T-cell (primary cell): ENCODE measurements at places on chromosomes 5 and 9. TPM values are rescaled to one million over a fixed set of nuclear protein-coding genes. Genes with fewer than 3 reads are reported as not detected.

DNA sequence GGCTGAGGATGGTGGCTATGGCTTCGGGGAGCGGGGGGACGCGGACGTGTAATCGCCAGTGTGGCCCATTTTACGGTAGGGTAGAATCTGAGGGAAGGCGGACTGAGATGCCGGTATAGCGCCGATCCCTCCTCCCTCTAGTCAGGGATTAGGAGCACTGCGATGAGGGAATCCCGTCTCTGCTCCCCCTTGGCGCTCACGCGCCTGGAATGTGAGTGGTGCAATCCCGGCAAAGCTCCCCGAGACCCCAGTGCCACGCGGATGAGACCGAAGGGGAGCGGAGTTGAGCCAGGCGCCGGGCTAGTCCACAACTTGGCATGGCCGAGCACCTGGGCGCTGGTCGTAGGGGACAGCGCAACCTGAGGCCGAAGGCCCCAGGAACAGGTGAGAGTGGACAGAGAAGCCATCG, 2.2 kb downstream of the NPR3 start:
- H3K4me3 ChIP-seq, result no peak overlapping the region
- DNase-seq, result no peak
- no peaks in the 10 kb centered on the region for H3K27me3 ChIP-seq
- H3K27ac ChIP-seq, result no peak overlapping the region
- peaks cover 17% of the 10 kb centered on the region for H3K4me1 ChIP-seq

DNA sequence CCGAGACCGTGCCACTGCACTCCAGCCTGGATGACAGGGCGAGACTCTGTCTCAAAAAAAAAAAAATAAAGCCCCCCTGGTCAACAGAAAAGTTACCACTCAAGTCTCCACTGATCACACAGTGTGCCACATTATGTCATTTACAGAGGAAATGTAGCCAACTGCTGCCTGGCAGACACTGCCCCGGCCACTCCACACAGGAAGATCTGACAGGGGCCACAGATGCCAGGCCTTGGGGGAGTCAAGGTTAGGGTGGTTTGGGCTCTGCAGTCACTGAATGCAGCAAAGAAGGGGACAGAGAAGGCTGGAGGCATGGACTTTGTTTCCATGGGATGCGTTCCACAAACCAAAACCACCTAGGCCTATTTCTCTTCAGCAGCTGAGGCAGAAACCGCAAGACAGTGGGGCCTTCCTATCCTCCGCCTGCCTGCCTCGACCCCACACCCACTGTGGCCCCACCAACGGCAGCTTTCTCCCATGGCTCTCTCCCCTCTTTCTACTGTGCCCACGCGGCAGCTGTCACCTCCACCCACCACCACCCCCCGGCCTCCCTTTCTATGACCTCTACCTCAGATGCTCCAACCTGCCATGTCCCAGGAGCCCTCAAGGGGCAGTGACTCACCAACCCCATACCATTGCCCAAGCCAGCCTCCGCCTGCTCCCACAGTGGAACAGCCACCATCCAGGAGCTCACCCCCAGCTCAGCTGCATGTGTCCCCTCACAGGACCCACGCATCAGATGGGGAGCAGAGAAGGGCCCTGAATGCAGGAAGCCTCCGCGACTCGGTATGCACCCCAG, 12.4 kb downstream of the IPPK start:
- H3K4me1 ChIP-seq, result no peaks in the 10 kb centered on the region
- peaks cover 30% of the 10 kb centered on the region for H3K36me3 ChIP-seq
- H3K4me3 ChIP-seq, result no peak overlapping the region

GRCh38 chr9:127960410-127961154, 20.2 kb downstream of the EEIG1 start:
- peaks cover 87% of the 10 kb centered on the region for H3K4me1 ChIP-seq
- H3K4me3 ChIP-seq, result no peak overlapping the region
- no peak for DNase-seq
- peak overlapping the region; percentile 54 for H3K27ac ChIP-seq
- peaks cover 4% of the 10 kb centered on the region for H3K36me3 ChIP-seq

- no peaks in the 10 kb centered on the region for H3K36me3 ChIP-seq
These were observed 238.4 kb downstream of the GOLPH3 start for GRCh38 chr5:31935496-31936369.

DNA sequence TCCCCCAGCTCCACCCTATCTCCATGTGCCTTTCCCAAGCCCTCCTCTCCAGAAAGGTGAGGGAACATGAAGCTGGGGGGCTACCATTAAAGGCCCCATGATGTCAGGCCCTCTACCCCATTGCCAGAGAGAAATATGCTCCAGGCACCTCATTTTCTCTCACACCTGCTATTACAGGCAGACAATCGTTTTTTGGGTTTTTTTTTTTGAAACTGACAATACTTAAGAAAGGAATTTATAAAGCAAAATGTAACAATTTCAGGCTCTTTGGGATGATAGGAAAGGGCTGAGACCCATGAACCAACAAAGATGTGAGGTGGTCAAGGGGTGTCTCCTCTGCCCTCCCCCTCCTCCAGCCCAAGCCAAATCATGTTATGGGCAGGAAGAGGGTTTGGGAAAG, 1.5 kb upstream of the GFRA3 start:
- no peak overlapping the region for H3K4me3 ChIP-seq
- peaks cover 3% of the 10 kb centered on the region for H3K4me1 ChIP-seq
- H3K27ac ChIP-seq, result no peak overlapping the region
- no peak for DNase-seq
- no peaks in the 10 kb centered on the region for H3K36me3 ChIP-seq

- no peaks in the 10 kb centered on the region for H3K27me3 ChIP-seq
- H3K36me3 ChIP-seq, result no peaks in the 10 kb centered on the region
- DNase-seq, result no peak
These were observed 612.8 kb downstream of the CSNK1G3 start for GRCh38 chr5:124124711-124125229.

DNA sequence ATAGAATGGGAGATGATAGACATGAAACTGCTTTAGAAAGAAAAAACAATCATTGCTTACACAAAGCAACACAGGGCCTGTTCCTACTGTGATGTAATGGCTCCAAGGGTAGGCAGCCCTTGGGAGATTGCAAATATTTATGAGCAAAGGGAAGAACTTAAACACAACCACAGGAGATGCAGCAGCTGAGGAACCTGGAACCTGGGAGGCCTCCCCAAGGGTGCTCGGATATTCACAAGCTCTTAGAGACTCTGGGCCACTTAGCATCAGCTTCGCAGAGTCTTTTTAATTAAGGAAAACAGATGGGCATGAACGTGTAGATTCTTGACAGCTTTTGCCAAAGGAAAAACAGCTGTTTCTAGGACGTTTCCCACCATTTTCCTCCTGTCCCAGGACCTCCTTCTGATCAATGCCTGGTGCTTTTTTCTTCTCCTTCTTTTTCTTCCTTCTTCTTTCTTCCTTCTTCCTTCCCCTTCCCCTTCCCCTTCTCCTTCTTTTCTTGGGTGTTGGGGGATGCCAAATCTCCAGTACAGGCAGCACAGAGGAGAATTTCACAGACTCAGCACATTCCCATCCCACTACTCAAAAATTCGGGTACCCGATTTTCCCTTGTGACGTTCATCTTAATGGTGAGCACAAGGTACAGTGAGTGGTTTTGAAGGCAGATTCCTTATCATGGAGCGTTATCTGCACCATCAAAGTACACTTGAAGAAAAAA, 28.1 kb upstream of the TCF7 start:
- no peaks in the 10 kb centered on the region for H3K27me3 ChIP-seq
- H3K36me3 ChIP-seq, result no peaks in the 10 kb centered on the region
- no peak overlapping the region for H3K4me3 ChIP-seq
- no peak for DNase-seq
- peaks cover 84% of the 10 kb centered on the region for H3K4me1 ChIP-seq
- peak overlapping the region; percentile 59 for H3K27ac ChIP-seq

GRCh38 chr9:20749496-20750198, 65.6 kb downstream of the FOCAD start:
- no peaks in the 10 kb centered on the region for H3K4me1 ChIP-seq
- H3K36me3 ChIP-seq, result no peaks in the 10 kb centered on the region
- no peak for DNase-seq
- no peaks in the 10 kb centered on the region for H3K27me3 ChIP-seq
- H3K27ac ChIP-seq, result no peak overlapping the region

DNA sequence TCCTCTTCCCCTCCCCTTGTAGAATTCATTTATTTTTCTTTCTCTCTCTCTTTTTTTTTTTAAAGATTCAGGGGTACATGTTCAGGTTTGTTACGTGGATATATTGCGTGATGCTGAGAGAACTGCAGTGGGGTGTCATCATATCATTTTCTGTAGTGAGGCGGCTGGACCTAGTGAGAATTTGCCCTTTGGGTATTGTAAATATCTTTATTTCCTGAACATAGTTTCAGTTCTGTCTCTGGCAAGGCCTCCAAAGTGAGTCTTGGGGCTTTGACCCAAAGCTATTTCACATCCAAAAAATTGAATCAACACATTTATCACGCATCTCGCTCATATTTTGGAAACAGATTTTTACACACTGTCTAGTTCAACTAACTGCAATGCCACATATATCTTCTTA, 25.4 kb upstream of the MYOT start:
- H3K36me3 ChIP-seq, result no peaks in the 10 kb centered on the region
- no peak for DNase-seq
- H3K27me3 ChIP-seq, result no peaks in the 10 kb centered on the region
- H3K4me3 ChIP-seq, result no peak overlapping the region

DNA sequence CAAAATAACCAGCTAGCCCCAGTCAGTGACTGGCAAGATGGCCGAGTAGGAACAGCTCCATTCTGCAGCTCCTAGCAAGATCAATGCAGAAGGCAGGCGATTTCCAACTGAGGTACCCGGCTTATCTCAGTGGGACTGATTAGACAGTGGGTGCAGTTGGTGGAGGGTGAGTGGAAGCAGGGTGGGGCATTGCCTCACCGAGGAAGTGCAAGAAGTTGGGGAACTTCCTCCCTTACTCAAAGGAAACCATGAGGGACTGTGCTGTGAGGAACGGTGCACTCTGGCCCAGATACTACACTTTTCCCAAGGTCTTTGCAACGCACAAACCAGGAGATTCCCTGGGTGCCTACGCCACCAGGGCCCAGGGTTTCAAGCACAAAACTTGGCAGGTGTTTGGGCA, 9.6 kb upstream of the BTNL8 start:
- no peaks in the 10 kb centered on the region for H3K4me1 ChIP-seq
- no peaks in the 10 kb centered on the region for H3K36me3 ChIP-seq
- no peaks in the 10 kb centered on the region for H3K27me3 ChIP-seq

Gene PPP2R2B
- 4.7 TPM for total RNA-seq

Gene SLC34A3
- not detected for total RNA-seq

Gene TSC1
- total RNA-seq, result 59.8 TPM

Gene EXOC3
- 99.8 TPM for total RNA-seq

Gene SPINK7
- total RNA-seq, result not detected

Gene SFXN1
- total RNA-seq, result 97.0 TPM
